Hematopoietic multipotent progenitor cell treated with erythropoietin and hydrocortisone succinate and interleukin-3 and kit ligand, for 8 days (in vitro differentiated cells): ENCODE measurements at places on chromosomes 11 and 22.

- no peak for DNase-seq
Measured at GRCh38 chr11:69689484-69690319, 14.1 kb downstream of the FGF19 start.

DNA sequence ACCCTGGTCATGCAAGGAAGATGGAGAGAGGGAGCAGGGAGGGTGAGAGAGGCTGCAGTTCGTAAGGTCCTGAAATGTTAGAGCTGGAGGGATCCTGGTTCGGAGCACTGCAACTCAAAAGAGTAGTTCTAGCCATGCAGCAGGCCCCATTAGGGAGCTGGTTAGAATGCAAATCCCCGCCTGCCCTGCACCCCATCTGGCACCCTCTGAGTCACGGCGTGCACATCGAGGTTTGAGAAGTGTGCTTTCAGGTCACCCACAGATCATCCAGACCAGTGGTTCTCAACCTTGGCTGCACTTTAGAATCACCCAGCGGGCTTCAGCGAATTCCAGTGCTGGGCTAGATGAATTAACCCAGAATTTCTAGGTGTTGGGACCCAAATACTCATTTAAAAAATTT, 48.2 kb downstream of the ST3GAL4 start:
- no peak for DNase-seq

GRCh38 chr11:117413616-117414015, 86.0 kb downstream of the CEP164 start:
- no peak for DNase-seq

- DNase-seq = no peak
Measured at GRCh38 chr22:19371893-19372292, 59.6 kb downstream of the HIRA start.

- DNase-seq = no peak
Measured at GRCh38 chr11:13327421-13327820, 49.8 kb downstream of the BMAL1 start.

GRCh38 chr11:75191330-75191717, 40.4 kb downstream of the SLCO2B1 start:
- no peak for DNase-seq

DNA sequence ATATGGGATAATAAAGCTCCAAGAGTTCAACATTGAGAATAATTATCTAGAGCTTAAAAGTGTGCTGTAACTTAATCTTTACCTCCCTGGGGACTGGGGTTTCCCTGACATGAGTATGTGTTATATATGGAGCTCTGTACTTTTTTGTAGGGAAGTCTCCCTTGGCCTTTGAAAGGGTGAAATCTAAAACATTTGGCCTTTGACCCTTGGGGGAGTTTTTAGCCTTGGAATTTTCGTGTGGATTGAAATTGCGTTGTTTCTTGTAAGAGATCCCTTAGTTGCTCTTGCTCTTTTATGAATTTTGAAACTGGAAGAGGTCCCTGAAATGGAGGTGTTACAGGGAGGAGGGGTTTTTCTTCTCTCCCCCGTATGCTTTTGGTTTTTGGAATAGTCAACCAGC, 450.0 kb downstream of the NELL1 start:
- no peak for DNase-seq

DNA sequence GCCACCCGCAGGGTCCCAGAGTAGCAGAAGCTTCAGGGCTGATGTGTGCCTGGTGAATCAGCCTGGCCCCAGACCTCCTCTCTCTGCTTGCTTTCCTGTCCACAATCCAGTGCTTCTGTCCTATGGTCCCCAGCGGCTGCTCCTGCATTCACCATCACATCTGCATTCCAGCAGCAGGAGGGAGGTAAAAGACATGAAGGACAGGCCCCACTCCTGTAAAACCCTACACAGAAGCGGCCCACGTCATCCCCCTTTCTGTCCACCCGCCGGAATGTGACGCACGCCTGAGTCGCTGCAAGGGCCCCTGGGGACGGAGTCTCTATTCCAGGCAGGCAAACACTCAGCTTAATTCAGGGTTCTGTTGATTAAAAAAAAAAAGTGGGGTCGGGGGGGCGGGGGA, 58.3 kb downstream of the CDKN1C start:
- no peak for DNase-seq

GRCh38 chr11:20397281-20397680, 9.8 kb downstream of the PRMT3 start:
- peak; percentile 79 for DNase-seq

GRCh38 chr11:19220903-19221724, 19.3 kb upstream of the CSRP3 start:
- no peak for DNase-seq

DNA sequence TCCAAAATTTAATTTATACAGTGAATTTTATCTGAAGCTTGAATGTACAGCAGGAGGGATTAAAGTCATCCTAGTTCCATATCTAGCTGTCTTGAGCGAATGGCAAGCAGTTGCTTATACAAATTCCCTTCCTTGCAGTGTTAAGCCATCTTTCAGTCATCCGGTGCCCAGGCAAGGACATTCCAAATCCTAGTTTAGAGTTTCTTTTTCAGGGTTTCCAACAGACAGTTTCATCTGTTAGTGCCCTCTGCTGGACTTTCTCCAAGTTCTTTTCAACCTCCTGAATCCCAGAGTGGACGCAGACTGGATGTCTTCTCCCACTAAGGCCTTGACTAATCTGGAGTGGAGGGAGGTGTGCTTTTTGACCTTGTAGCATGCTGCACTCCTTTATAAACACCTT, 45.4 kb downstream of the GRAMD1B start:
- no peak for DNase-seq

DNA sequence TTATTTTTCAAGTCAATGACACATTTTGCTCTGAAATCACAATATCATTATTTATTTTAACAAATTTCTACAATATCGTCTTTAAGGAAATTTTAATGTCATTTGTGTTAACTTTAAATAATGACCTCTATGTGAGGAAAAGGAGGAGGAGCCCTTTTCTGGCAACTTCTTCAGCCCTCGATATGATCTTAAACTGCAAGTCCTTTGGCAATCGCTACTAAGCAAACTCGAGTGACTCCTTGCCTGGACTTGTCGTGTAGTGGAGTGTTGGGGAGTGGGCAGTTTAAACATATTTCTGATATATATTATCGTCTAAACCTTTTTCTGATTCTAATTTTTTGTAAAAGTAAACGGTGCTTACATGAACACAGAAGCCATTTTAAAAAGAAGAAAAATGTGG, 16.7 kb downstream of the ETS1 start:
- no peak for DNase-seq

- DNase-seq = no peak
Measured at GRCh38 chr11:130635937-130636630, 187.6 kb downstream of the ADAMTS15 start.

DNA sequence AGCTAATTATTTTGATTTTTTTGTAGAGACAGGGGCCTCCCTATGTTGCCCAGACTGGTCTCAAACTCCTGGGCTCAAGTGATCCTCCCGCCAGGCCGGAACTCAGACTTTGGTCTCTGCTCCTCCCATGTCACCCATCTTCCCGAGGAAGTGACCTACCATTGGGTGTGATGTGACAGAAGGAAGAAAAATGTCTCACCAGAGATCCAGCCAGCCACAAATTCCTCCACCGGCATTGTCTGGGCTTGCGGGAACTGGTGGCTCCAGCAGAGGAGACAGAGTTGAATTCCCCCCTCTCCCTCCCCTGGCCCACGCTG, 772 bp downstream of the SLC25A45 start:
- no peak for DNase-seq

- no peak for DNase-seq
Measured at GRCh38 chr11:11446967-11447366, 93.9 kb upstream of the CSNK2A3 start.

DNA sequence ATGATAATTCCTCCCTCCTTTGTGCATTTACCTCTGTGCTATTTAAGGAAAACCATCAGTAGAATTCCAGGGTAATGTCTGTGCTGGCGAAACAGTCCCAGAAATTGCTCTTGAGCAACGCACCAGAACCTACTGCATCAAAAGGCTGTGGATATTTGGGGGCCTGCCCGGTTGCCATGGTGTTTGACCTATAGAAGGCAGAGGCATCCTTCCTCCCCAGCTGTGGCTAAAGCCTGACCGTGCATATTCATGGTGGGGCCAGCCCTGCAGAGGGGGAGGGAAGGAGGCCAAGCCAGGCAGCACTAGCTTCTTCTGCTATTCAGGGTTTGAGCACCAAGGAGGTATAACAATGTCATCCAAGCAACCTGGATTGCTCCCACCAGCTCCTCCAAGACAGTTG, 215.0 kb upstream of the E2F8 start:
- DNase-seq = no peak

- DNase-seq = peak; percentile 62
Measured at GRCh38 chr11:88359541-88359940, 22.0 kb upstream of the CTSC start.

GRCh38 chr11:86919557-86920210, 35.5 kb downstream of the FZD4 start:
- peak; percentile 56 for DNase-seq

DNA sequence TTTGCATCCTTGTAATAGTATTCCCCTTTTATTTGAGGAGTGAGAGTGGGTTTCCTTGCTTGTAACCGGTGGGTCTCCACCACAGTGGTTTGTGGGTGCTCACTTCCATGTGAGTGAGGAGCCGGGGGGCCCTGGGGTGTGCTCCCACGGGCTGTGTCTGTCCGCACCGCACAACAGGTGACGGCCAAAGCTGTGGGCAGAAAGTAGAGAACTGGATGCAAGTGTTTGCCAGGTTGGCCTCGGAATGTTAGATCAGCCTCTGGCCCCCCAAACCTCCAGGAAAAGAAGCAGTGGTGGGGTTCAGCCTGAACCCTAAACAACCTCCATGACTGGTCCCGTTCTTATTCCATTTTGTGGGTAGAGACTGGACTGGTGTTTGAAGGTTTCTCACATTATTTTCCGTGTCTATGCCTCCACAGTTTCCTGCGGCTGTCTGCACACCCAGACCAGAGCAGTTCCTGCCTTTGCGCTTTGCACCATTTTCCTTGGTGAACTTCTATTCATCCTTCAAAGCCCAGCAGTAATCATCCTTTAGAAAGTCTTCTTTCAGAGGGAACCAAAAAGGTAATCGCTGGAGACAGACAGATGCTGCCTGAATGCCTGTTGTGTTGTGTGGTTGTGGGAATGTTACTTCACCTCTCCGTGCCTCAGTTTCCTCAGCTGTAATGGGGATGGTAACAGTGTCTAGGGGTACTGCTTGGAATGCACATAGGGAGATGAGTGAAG, 77.2 kb downstream of the MYEOV start:
- no peak for DNase-seq

- no peak for DNase-seq
Measured at GRCh38 chr22:25357132-25357455, 137.7 kb downstream of the CRYBB2 start.

GRCh38 chr11:95306123-95306522, 75.1 kb upstream of the SESN3 start:
- DNase-seq = no peak

DNA sequence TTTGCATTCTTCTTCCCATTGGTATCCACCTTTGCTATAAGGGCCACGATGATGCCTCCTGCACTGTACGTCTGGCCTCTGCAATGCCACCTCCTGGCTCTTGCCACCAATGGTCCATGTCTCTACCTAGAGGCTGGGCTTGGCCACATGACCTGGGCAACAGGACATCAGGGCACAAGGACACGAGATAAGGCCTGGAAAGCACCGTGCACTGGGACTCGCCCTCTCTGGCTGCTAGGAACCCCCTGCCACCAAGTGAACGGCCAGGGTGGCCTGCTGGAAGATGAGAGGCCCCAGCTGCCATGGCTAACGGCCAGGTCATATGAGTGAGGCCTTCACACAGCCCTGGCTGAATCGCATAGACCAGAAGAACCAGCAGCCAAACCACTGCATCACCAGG, 87.4 kb downstream of the TRMU start:
- no peak for DNase-seq

DNA sequence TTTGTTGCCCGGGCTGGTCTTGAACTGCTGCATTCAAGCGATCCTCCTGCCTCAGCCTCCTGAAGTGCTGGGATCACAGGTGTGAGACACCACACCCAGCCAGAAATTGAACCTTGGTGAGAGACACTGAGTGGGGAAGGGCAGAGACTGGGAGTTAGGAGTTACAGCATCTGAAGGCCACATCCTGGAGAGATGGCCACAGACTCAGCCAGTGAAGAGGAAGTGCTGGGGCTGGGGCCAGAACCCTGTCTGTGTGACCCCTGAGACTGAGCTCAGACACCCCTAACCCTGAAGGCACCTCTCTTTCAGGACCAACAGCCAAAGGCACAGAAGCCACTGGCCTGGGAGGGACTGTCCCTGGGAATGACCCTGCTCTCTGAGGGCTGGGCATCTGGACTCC, 33.8 kb downstream of the TXN2 start:
- DNase-seq = no peak

GRCh38 chr11:96388891-96389719, 607 bp downstream of the CCDC82 start:
- DNase-seq = peak; percentile 77

- DNase-seq = no peak
Measured at GRCh38 chr11:12285811-12286222, 91.6 kb upstream of the PARVA start.

DNA sequence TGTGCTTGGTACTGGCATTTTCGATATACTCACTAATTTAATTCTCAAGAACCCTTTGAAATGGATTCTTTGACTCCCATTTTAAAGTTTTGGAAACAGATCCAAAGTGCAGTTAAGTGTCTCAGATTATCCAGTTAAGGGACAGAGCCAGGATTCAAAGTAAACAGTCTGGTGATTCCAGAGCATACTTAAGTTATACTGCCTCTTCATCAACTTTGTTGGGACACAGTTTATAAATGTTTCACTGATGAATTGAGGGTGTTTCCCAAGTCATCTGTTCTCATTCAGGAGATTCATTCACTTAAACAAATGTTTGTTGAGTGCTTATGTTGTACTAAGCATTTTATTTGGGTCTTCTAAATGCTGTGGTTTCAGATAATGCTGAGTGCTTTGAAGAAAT, 17.1 kb downstream of the KDM2A start:
- no peak for DNase-seq

DNA sequence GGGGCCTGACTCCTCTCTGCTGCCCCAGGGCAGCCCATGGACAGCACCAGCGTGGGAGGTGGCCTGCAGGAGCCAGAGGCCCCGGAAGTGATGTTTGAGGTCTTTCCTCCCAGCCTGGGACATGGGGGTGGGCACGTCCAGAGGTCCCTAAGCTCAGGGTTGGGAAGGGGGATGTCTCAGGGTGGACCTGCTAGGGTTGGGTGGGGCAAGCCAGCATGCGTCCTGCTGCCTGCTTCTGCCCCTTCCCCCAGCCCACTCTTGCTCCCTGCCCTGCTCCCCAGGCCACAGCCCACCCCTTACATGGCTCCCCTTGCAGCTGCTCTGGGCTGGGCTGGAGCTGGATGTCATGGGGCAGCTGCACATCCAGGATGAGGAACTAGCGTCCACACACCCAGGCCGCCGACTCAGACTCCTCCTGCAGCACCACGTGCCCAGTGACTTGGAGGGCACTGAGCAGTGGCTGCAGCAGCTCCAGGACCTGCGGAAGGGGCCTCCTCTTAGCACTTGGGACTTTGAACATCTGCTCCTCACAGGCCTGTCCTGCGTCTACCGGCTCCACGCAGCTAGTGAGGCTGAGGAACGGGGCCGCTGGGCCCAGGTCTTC, 1.3 kb downstream of the FAM180B start:
- DNase-seq = no peak

GRCh38 chr11:73152861-73153483, 10.9 kb upstream of the FCHSD2 start:
- no peak for DNase-seq

GRCh38 chr11:95349345-95349942, 118.4 kb upstream of the SESN3 start:
- DNase-seq = no peak

GRCh38 chr11:69337211-69337721, 43.3 kb downstream of the MYEOV start:
- no peak for DNase-seq
